ENCODE measurements at places on chromosomes 6 and 20.

- DNase-seq: no peak
These were observed 84.3 kb downstream of the FILIP1 start for GRCh38 chr6:75409286-75409685.

GRCh38 chr6:80477591-80477990, 371.1 kb downstream of the BCKDHB start:
- no peak for DNase-seq

DNA sequence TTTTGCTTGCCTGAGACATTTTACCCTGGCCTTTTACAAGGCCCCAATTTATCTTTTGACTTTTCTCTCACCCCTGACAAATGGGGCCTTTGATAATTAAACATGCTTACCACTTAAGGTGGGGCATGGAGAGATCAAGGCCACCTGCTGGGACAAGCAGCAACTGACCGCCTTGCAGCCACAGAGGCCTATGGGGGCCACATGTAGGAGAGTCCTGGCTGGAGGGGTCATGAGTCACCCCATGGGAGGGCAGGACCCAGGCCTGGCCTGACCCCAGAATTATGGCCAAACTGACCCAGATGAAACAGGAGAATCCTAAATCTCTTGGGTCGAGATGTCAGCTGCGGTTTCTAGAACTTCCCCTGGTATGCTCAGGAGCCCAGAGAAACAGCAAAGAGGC, 8.5 kb upstream of the OCSTAMP start:
- DNase-seq: no peak

DNA sequence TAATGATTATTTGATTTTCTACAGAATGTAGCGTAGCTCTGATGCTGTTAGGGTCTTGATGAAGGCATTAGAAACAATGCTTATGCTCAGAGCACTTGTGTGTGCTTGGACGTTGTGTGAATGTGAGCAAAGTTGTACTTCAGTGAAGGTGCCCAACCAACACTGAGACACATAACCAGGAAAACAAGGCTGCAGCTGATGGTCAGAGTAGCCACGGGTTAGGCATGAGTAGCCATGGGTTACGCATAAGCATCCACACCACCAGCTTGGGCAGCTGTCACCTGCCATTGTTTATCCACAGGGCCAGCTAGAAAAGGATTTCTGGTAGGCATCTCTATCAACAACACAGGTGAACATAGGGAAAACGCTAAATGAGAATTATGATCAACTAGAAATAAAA, 326.6 kb downstream of the NRN1 start:
- DNase-seq: no peak

GRCh38 chr6:132687306-132687705, 26.5 kb downstream of the VNN1 start:
- peak; percentile 89 for DNase-seq

- DNase-seq: no peak
These were observed 46.9 kb upstream of the TRERF1 start for GRCh38 chr6:42498473-42499128.

DNA sequence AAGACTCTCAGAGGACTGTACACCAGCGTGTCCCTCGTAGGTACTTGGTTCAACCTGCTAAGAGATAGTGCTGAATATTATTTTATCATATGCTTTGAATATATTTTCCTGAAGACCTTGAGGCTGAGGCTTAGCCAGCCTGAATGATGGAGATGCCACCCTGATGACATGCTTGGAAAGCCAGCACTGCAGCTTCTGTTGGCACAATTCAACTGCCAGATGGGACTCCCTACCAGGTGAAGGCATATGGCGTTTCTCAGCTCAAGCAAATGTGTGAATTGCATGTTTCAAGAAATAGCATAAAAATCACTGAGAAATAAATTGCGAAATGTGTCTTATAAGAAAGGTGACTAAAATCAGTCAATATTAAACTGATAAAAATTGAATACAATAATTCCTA, 228.1 kb upstream of the CST7 start:
- no peak for DNase-seq

- DNase-seq: no peak
These were observed 36.5 kb upstream of the SCGN start for GRCh38 chr6:25615471-25615870.

DNA sequence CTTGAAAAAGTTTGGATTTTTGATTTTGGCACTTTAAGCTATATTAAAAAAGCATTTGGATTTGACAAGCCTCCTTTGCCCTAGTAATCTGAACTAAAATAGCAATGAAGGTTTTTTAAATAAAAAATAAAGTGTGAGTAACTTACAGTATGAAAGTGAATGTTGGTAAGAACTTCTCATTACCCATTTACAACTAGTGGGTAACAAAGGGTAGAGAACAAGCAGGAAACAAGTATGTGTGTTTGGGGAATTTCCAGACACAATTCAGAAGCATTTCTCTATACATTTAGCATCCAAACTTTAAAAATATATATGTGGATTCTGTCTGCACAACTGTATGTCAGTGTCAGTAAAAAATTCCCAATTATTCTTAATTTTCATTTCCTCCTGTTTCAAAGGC, 2.9 kb downstream of the TMEM30A start:
- no peak for DNase-seq

- no peak for DNase-seq
These were observed 6.2 kb downstream of the TGM2 start for GRCh38 chr20:38158701-38159351.

- peak; percentile 35 for DNase-seq
These were observed 1.4 kb downstream of the PHACTR1 start for GRCh38 chr6:12718015-12718414.

DNA sequence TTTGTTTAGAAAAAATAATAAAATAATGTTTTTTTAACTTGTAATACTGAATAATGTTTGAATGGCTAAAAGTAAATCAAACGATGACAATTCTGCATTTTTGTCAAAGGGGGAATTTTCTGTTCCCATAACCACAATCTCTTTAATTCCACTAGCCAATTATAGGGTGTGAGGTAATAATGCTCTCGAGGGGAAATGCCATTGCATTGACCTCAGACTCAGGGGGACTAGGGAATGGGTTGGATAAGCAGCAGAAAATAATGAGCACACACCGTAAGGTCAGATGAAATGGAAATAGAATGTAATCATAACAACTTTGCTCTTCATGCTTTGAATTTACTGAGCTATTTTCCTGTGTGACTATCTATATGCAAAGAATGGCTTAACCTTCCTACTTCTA, 584.7 kb downstream of the RFPL4B start:
- DNase-seq: no peak

DNA sequence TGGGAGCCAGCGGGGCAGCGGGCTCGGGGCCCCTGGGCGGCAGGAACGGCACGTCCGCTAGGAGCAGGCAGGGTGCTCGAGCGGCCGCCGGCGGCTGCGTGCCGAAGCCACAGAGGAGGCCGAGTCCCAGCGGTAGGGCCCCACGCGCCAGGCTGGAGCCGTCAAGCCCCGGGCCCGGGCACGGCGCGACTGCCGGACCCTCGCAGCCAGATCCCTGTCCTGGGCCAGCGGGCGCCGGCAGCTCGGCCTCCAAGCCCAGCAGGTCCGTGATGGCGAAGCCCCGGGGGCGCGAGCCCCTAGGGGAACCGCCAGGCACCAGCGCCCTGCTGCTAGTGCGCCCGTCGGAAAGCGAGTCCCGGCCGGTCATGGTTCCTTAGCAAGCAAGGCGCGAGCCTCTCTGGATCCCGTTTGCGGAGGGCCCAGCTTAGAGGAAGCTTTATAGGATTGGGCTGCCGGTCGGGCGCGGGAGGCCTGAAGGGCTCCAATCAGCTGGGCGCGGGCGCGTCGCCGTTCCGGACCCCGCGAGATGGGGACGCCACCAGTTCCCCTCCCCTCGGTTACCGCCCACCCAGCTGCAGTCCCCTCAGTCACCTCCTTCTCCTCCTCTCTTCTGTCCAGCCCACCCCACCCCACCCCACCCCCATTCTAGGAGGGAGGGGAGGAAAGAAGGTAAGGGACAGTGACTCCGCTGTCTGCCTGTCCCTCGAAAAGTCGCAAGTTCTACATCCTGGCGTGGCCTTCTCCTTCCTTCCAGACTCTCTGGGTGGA, at the start of gene VSX1:
TSS of gene VSX1 (minus strand) at position 412 of the 768 bp plus-strand sequence. CDS start at position 367, 45 bp downstream.
- DNase-seq: no peak

DNA sequence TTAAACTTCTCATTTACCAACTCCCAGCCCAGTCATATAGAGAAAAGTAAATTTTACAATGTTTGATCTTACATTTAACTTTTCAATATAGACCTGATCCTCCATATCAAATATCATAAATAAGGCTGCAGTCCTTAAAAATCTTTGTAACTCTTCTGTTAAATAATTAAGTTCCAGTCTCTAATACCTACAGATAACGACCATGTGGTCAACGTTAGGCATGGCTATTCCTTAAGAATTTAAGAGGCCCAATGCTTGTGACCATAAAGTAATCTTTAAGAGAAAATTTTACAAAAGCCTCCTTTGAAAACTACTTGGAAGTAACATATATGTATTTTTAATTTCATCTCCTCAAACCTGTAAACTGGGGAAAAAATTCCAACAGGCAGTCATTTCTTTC, 1.6 kb downstream of the FBXO5 start:
- DNase-seq: no peak
